LHCN-M2 (cell line): ENCODE measurements at places on chromosomes 3 and 15.

DNA sequence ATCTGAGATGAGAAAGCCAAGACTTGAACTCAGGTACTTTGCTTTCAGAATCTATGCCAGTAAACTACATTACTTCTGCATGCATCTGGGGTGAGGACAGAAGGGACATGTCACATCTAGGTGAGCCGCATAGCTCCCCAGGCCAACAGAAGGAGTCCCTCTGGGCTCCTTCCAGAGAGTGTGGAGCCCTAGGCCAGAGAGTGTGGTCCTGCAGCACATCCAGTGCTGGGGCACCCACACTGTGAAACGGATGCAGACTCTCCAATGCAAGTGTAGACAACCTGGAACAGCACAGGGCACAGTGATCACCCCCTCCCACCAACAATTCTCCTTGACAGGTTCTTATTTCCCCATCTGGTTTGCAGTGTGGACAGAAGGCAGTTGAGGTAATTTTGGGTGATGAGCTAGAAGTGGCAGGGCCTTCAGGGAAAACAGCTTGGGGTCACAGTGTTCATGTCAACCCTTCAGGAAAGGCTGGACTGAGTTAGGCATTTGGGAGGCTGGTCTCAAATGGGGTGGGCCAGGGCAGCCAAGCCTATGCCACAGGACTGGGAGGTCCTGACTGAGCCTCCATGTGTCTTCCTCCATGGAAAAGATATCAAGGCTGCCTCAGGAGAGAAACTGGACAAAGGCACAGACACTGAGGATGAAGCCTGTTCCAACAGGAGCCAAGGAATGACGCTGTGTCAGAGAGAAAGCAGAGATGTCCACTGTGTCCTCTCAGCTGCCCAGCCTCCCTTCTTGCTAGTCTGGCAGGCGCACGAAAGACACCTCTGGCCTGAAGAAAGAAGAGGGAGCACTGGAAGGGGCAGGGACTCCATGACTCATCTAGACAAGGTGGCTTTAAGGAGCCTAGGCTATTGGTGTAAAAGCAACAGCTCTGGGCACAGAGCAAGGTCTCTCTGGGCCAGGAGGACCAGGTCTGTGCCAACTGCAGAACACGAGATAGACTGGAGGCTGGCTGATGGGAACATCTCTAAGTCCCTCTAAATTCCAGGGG lies 1.7 kb downstream of the PLCD1 start:
- DNase-seq: no peak

GRCh38 chr15:52228921-52229320 lies 37.7 kb upstream of the GNB5 start:
- DNase-seq: no peak

GRCh38 chr15:76433798-76434400 lies 97.3 kb downstream of the ISL2 start:
- DNase-seq: peak; percentile 31

DNA sequence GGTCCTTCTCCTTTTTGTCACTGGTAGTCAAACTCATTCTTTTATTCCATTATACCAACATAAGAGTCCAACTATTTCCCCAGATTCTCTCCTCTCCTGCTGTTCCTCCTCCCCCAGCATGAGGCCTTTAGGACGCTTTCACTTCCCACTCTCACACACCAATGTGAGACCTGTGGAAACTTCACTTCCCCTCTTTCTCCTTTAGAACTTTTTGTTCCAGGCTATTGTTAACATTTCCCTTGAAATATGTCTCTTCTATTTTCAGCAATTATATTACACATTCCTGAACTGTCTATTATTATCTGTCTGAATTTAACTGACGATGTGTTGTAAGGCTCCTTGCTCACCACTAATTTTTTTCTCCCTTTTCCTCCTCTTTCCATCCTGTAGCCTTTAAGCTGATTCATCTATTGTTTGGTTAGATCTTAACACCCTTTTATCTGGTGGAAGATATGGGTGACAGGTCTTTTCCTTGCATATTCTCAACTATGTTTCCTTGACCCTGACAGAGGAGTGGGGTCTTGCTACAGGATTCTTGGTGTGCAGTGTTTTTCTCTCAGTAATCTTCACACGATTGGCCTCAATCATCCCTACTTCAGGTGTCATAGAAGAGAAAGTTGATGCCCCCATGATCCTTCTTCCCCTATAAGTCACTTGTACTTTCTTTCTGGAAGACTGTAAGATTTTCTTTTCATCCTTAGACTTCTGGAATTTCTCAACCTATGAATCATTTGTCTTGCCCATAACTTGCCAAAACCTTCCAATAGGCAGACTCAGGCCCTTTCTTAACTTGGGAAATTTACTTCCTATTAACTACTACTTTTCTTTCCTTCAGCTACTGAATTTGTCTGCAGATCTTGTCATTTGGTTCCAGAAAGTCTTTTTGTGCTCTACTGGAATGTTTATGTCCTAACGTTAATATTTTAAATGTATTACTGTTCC lies 5.9 kb downstream of the CYP19A1 start:
- no peak for DNase-seq

DNA sequence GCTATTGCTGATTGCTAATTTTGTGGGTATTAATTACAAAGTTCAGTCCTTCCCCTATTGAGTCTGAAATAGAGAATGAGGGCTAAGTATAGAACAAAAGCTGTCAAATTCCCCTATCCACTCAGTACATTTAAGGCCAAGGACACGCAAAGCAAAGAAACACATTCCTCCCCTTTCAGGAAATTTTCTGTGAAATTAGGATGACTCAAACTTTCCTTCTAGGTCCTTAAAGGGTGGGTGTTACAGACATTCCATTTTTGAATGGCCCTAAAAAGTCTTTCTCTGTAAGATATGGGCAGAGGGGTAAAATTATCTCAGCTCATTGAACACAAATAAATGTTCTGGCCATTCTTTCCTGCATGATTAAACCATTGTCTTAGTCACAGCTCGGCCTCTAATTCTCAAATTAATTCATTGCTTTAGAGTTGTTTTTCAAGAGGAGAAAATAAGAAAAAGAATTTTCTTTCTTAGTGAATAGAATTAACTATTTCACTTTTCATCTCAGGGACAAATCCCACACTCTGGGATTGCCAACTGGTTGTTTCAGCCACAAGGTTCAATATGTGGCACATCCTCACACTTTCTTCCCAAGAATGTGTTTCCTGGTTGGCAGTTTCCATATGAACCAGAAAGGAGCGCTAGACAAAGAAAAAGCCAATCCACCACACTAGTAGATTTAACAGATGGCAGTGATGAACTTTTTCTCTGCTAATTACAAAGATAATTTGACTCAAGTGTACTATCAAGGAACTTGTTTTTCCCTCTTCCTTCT lies 424.1 kb downstream of the ZNF385D start:
- peak; percentile 15 for DNase-seq

- DNase-seq: no peak
Measured at GRCh38 chr3:129491794-129492193, 36.6 kb upstream of the RHO start.

GRCh38 chr3:145251311-145251710 lies 909.7 kb downstream of the PLOD2 start:
- DNase-seq: no peak
